Spleen (tissue), 13 donors: ENCODE measurements at places on chromosomes 4 and X. TPM values are rescaled to one million over a fixed set of nuclear protein-coding genes. Genes with fewer than 3 reads are reported as not detected.

The UCP1 gene
- total RNA-seq: not detected

DNA sequence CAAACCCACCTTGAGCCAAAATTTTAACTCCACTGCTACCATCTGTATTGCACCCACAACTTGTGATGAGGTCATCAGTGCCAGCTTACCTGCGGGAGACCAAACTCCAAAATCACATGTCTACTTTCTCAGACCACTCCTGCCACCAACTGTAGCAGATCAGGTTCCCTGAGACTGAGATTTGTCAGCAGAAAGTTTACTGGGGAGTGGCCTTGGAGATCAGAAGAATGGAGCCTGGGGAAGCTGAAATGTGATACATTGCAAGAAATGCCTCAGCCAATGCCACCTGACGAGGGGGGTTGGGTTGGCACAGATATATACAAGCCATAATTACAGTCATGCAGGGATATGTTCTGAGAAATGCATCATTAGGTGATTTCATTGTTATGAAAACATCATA, 19.1 kb downstream of the HAUS3 start:
- no peak for DNase-seq
- H3K4me1 ChIP-seq: peaks cover 7% of the 10 kb centered on the region
- no peak overlapping the region for H3K4me3 ChIP-seq
- no peaks in the 10 kb centered on the region for H3K27me3 ChIP-seq
- H3K36me3 ChIP-seq: no peaks in the 10 kb centered on the region
- H3K27ac ChIP-seq: no peak overlapping the region

The LNX1 gene
- total RNA-seq: not detected

DNA sequence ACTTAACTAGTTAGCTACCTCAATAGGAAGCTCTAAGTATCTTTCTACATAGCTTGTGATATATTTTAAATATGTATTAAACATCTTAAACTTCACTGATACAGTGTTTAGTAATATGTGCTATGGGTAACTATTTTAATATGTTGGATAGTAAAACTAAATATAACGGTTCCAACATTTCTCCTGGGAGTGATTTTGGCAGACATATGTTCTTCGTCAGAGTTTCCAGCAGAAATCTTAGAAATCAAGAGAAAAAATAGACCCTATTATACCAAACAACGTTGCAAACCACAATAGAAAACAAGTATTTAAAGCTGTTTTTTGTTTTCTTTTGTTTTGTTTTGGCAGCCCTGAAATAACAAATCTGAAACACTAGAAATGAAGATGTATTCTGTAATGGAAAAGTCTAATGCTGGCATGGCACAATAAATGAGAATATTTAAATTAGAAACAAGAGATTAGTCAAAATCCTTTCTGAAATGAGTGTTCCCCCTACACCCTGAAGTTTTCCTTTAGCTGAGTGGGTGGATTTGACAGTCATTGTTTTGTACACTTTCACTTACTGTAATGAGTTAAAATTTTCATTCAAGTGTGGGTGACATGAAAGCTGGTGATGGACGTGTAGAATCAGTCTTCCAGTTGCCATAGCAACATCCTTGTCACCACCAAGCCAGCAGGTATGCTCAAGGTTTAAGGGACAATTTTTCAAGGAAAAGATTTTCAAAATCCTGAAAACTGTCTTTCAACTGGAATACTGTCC, 233.5 kb downstream of the SCFD2 start:
- no peak overlapping the region for H3K27ac ChIP-seq
- no peak overlapping the region for H3K4me3 ChIP-seq
- no peaks in the 10 kb centered on the region for H3K27me3 ChIP-seq
- no peaks in the 10 kb centered on the region for H3K36me3 ChIP-seq
- H3K4me1 ChIP-seq: peaks cover 4% of the 10 kb centered on the region

GRCh38 chrX:142601792-142602191, 396.7 kb upstream of the MAGEC2 start:
- H3K27me3 ChIP-seq: no peaks in the 10 kb centered on the region
- H3K4me3 ChIP-seq: no peak overlapping the region
- H3K4me1 ChIP-seq: no peaks in the 10 kb centered on the region
- H3K27ac ChIP-seq: no peak overlapping the region
- H3K36me3 ChIP-seq: no peaks in the 10 kb centered on the region
- no peak for DNase-seq

GRCh38 chr4:176967586-176967985, 174.9 kb upstream of the VEGFC start:
- no peak overlapping the region for H3K27ac ChIP-seq
- no peak for DNase-seq
- H3K36me3 ChIP-seq: no peaks in the 10 kb centered on the region
- H3K4me1 ChIP-seq: no peaks in the 10 kb centered on the region

DNA sequence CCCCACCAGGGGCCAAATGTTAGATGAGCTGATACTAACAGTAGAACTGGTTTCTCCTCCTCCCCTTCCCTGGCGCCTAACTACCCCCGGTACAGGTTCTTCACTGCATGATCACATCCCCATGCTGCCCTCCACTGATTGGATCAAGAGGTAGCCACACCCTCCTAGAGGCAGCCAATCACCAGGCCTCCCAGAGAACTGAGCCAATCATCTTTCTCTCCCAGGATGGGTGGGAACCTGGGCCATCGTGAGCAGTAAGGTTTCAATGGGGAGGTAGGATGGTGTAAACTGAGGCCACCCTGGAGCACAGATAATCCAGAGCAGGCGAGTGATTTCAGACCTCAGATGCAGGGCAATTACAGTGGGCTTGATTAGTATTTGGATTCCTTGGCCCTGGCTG, 64.2 kb downstream of the PPP2R2C start:
- no peaks in the 10 kb centered on the region for H3K36me3 ChIP-seq
- no peaks in the 10 kb centered on the region for H3K4me1 ChIP-seq
- H3K27me3 ChIP-seq: peaks cover 14% of the 10 kb centered on the region
- no peak overlapping the region for H3K27ac ChIP-seq
- H3K4me3 ChIP-seq: no peak overlapping the region
- peak; percentile 8 for DNase-seq

- no peak overlapping the region for H3K27ac ChIP-seq
- H3K36me3 ChIP-seq: no peaks in the 10 kb centered on the region
- DNase-seq: no peak
- no peaks in the 10 kb centered on the region for H3K27me3 ChIP-seq
These were observed 276.9 kb upstream of the TACR3 start for GRCh38 chr4:103996637-103997036.

GRCh38 chr4:37799941-37800554, 26.4 kb upstream of the PGM2 start:
- no peak overlapping the region for H3K27ac ChIP-seq
- H3K4me1 ChIP-seq: peaks cover 10% of the 10 kb centered on the region
- H3K36me3 ChIP-seq: no peaks in the 10 kb centered on the region
- no peak overlapping the region for H3K4me3 ChIP-seq

DNA sequence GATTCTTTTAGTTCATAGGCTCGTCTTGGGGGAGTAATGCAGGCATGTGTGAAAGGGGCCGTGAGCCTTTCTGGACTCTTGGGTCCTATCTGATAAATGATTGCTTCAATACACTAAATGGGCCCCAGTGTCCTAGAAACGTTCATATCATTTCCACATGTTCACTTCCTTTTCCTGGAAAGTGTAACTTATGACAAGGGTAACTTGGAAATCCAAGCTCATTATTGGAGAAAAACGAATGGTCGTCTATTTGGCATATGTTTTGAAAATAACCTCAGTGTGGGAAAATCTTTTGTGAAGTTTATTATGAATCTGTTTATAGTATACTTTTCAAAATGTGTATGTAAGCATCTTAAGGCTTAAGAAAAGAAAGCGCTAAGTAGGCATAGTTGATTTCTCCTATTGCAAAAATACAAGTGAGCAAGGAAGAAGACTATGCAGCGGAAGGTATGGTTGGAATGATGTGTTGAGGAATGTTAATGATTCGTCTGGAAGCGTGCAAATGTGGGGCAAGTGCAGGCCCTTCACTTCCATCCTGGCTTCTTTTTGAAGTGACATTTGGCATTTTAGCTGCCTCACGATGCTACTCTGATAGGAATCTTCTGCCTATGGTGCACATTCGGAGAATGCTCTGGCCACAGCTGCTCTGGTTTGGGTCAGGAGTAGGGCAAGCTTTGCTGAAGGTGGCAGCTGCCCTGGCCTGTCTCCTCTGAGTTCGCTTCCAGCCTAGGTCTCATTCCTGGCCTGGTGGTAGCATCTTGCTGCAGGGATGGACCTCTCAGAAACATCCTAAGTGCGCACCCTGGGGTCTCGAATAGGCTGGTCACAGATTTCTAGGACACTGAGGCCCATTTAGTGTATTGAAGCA, 49.5 kb upstream of the STOX2 start:
- no peak for DNase-seq
- H3K36me3 ChIP-seq: no peaks in the 10 kb centered on the region
- H3K27me3 ChIP-seq: no peaks in the 10 kb centered on the region
- H3K27ac ChIP-seq: no peak overlapping the region

- H3K27ac ChIP-seq: no peak overlapping the region
- no peaks in the 10 kb centered on the region for H3K27me3 ChIP-seq
- H3K36me3 ChIP-seq: no peaks in the 10 kb centered on the region
- H3K4me3 ChIP-seq: no peak overlapping the region
These were observed 37.0 kb upstream of the SMIM31 start for GRCh38 chr4:164716901-164717300.

DNA sequence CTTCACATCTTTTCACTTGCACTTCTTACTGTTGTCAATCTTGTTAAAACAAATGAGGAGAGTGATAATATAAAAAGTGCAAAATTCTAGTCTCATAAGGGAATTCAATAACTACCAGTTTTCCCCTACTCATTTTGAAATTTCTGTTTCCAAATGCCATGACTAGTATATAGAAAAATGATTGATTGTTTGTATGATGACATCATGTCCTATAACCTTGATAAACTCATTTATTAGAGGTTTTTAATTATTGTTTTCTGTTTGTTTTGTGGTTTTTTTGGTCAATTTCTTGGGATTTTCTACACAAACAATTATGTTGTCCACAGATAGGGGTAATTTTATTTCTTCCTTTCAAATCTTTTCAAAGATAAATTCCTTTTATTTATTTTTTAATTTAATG, 559.1 kb downstream of the TLL1 start:
- H3K27me3 ChIP-seq: no peaks in the 10 kb centered on the region
- no peaks in the 10 kb centered on the region for H3K36me3 ChIP-seq
- H3K4me1 ChIP-seq: no peaks in the 10 kb centered on the region
- H3K27ac ChIP-seq: no peak overlapping the region
- no peak overlapping the region for H3K4me3 ChIP-seq
- DNase-seq: no peak

GRCh38 chr4:122875949-122876348, 46.4 kb downstream of the NUDT6 start:
- no peak overlapping the region for H3K4me3 ChIP-seq
- H3K36me3 ChIP-seq: no peaks in the 10 kb centered on the region
- H3K4me1 ChIP-seq: no peaks in the 10 kb centered on the region
- H3K27me3 ChIP-seq: no peaks in the 10 kb centered on the region
- no peak overlapping the region for H3K27ac ChIP-seq

GRCh38 chrX:148530464-148531077, 30.2 kb downstream of the AFF2 start:
- no peak overlapping the region for H3K27ac ChIP-seq
- H3K27me3 ChIP-seq: no peaks in the 10 kb centered on the region
- no peaks in the 10 kb centered on the region for H3K4me1 ChIP-seq
- no peaks in the 10 kb centered on the region for H3K36me3 ChIP-seq
- H3K4me3 ChIP-seq: no peak overlapping the region
- no peak for DNase-seq

DNA sequence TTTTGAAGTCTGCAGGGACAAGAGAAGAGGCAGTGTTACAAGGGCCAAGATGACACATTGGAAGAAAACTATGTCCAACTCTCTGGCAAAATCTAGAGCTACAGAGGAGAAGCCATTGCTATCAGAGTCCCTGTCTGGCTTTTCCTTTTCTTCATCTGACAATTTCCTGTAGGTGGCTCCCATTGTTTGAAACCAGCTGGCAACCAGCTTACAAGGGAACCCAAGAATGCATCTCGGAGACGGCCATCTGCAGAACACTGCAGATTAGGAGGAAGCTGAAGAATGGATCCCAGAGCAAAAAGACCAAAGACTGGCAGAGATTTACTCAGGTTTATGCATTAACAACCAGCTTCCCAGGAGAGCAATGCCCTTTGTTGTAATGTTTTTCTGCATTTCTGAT, 216.2 kb upstream of the CTSO start:
- no peaks in the 10 kb centered on the region for H3K4me1 ChIP-seq
- no peak overlapping the region for H3K27ac ChIP-seq
- H3K36me3 ChIP-seq: no peaks in the 10 kb centered on the region
- no peak for DNase-seq

DNA sequence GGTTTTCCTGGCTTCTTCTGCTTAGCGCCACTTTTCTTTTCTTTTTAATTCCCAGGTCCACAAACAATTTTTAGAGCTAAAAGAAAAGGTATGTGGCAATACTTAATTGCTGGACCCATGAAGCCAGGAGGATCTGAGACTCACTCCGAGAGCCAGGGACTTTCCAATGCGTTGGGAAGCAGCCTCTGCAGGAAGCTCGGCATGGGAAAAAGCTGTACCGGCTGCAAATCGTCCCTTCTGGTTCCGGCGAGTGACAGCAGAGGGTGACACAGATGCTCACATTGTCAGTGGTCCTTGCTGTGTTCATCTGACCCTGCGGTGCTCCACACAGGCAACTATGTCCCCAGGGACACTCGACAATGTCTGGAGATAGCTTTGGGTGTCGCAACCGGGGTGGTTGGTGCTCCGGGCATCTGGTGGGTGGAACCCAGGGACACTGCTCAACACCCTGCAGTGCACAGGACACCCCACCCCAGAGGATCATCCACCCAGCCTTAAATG, 164.0 kb downstream of the PRKX start:
- no peaks in the 10 kb centered on the region for H3K4me1 ChIP-seq
- no peak for DNase-seq
- peak overlapping the region; percentile 23 for H3K27ac ChIP-seq
- no peaks in the 10 kb centered on the region for H3K36me3 ChIP-seq

The ERAS gene
- total RNA-seq: 0.79 TPM

GRCh38 chr4:100206850-100207249, 16.6 kb upstream of the DDIT4L start:
- H3K4me3 ChIP-seq: no peak overlapping the region
- H3K4me1 ChIP-seq: no peaks in the 10 kb centered on the region
- no peak overlapping the region for H3K27ac ChIP-seq
- no peaks in the 10 kb centered on the region for H3K36me3 ChIP-seq
- H3K27me3 ChIP-seq: no peaks in the 10 kb centered on the region
- DNase-seq: no peak

DNA sequence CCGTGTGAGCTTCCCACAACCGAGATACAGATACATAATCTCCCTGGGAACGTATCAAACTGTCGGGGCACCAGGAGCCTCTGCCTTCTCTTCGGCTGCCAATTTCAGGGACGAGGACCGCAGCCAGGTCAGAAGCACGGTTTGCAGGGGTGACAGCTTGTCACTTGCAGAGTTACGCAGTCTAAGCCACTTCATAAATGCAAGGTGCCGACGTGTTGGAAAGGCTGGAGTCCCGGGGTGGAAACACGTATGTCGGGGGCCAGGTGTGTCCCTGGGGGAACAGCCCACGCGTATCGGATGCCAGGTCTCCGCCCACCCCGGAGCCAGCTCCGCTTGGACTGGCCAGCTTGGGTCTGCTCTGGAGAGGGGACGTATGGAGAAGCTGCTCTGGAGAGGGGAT, 76.3 kb upstream of the SHOX start:
- DNase-seq: no peak
- no peak overlapping the region for H3K4me3 ChIP-seq
- no peaks in the 10 kb centered on the region for H3K27me3 ChIP-seq
- no peaks in the 10 kb centered on the region for H3K4me1 ChIP-seq
- H3K36me3 ChIP-seq: no peaks in the 10 kb centered on the region

The CCNA2 gene
- 6.0 TPM for total RNA-seq
